ENCODE measurements at places on chromosomes 3 and 15. TPM values are rescaled to one million over a fixed set of nuclear protein-coding genes. Genes with fewer than 3 reads are reported as not detected.

The GOLGA6D gene
- total RNA-seq = not detected

The MUC13 gene
- 0.49 TPM for total RNA-seq

The A4GNT gene
- not detected for total RNA-seq

The GPR160 gene
- total RNA-seq = 2.3 TPM

DNA sequence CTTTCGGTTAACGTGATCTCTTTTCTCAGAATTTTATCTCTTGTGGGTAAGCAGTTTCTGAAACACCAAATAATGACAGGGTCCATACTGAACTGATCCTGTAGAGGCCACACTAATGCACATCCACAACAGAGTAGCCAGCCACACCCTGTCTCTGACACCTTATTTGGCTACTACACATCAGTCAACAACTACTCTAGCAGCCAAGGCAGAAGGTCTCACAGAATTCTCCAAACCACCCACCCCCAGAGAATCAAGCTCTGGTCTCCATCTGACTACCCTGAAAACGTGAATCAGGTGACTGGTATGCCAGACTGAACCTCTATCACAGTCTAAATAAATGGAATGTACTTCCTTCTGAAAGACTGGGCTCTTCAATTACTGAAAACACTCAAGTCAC is 38.0 kb downstream of the EDC3 start:
- no peak overlapping the region for H3K27ac ChIP-seq
- DNase-seq = no peak
- peaks cover 3% of the 10 kb centered on the region for H3K36me3 ChIP-seq
- no peak overlapping the region for H3K4me3 ChIP-seq
- peaks cover 28% of the 10 kb centered on the region for H3K4me1 ChIP-seq

GRCh38 chr3:191531434-191531972 is 70.5 kb downstream of the PYDC2 start:
- no peak overlapping the region for H3K4me3 ChIP-seq
- H3K27ac ChIP-seq = no peak overlapping the region
- no peaks in the 10 kb centered on the region for H3K27me3 ChIP-seq
- H3K4me1 ChIP-seq = no peaks in the 10 kb centered on the region
- DNase-seq = no peak
- no peaks in the 10 kb centered on the region for H3K36me3 ChIP-seq

DNA sequence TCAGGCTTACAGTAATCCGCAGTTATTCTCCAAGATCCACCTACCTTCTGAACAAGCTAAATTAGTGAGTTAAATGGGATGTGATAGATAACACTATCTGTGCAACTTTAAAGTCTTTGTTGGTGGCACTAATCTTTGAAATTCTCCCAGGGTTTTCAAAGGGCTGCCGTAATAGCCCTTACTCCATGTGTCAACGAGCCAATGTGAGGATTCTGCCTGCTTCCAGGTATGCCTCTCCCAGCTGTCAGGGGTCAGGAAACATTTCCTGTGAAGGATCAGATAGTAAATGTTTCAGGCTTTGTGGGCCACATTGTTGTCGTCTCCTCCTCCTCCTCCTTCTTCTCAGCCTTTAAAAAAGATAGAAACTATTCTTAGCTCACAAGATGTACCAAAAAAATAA is 20.2 kb upstream of the SCN5A start:
- H3K4me1 ChIP-seq = no peaks in the 10 kb centered on the region
- no peak overlapping the region for H3K4me3 ChIP-seq
- no peak for DNase-seq
- no peaks in the 10 kb centered on the region for H3K27me3 ChIP-seq

- H3K4me3 ChIP-seq = no peak overlapping the region
- H3K36me3 ChIP-seq = no peaks in the 10 kb centered on the region
- H3K27me3 ChIP-seq = no peaks in the 10 kb centered on the region
- H3K27ac ChIP-seq = no peak overlapping the region
- no peaks in the 10 kb centered on the region for H3K4me1 ChIP-seq
Observed at GRCh38 chr15:72135719-72136118, 17.5 kb downstream of the SENP8 start.

- DNase-seq = no peak
- H3K27me3 ChIP-seq = no peaks in the 10 kb centered on the region
- H3K27ac ChIP-seq = no peak overlapping the region
Observed at GRCh38 chr3:184694133-184694665, 17.7 kb downstream of the MAGEF1 start.
